CD8-positive, alpha-beta memory T cell (primary cell): ENCODE measurements at places on chromosomes 16 and 17.

- H3K27me3 ChIP-seq, result no peaks in the 10 kb centered on the region
- DNase-seq, result no peak
- H3K27ac ChIP-seq, result no peak overlapping the region
- no peak overlapping the region for H3K4me3 ChIP-seq
- peaks cover 31% of the 10 kb centered on the region for H3K4me1 ChIP-seq
- H3K36me3 ChIP-seq, result no peaks in the 10 kb centered on the region
Measured at GRCh38 chr17:66549731-66550207, 247.4 kb downstream of the PRKCA start.

DNA sequence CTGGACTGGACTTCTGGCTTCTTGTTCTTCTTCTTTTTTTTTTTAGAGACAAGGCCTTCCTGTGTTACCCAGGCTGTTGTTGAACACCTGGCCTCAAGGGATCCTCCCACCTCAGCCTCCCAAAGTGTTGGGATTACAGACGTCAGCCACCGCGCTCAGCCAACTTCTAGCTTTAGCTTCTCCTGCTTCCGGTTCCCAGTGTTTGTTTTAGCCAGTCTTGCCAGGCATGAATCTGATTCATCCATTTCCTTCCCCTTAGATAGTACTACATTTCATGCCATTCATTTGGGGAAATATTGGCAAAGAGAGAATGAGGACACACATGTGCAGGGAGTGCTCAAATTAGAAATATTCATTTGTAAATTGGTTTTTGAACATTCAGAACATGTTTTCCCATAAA is 12.1 kb upstream of the NDUFAB1 start:
- peaks cover 8% of the 10 kb centered on the region for H3K36me3 ChIP-seq
- no peak for DNase-seq
- no peak overlapping the region for H3K4me3 ChIP-seq
- no peaks in the 10 kb centered on the region for H3K4me1 ChIP-seq

- no peaks in the 10 kb centered on the region for H3K27me3 ChIP-seq
- no peaks in the 10 kb centered on the region for H3K36me3 ChIP-seq
- H3K4me3 ChIP-seq, result no peak overlapping the region
- H3K27ac ChIP-seq, result no peak overlapping the region
- DNase-seq, result no peak
- H3K4me1 ChIP-seq, result peaks cover 9% of the 10 kb centered on the region
Measured at GRCh38 chr17:81655378-81656117, 794 bp downstream of the PDE6G start.

DNA sequence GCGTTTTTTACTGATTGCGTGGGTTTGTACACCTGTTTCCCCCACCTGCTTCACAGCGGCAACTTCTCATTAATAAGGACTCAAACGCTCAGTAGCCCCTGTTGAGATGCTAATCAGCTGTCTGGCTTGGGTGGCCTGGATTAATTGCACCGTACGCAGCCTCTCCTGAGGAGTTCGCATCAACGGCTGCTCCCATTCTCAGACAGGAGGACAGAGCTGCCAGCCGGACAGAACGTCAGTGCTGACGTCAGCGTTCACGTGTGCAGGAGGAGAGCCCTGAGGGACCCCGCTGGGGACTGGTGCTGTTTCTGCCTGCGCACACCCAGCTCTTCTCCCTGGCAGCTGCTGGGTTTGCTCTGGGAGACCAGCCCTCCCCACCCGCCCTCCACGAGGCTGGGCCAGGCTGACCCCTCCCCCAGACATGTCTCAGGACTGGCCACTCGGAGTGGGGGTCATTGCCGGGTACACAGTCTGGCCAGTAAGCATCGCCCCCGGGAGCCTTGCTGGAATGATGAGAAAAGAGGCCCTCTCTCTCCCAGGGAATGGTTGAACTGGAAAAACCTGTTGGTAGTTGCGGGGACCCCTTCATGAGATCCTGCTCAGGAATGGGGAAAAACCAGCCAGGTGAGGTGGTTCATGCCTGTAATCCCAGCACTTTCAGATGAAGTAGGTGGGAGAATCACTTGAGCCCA is 5.7 kb upstream of the BANP start:
- H3K4me3 ChIP-seq, result no peak overlapping the region
- no peaks in the 10 kb centered on the region for H3K27me3 ChIP-seq
- DNase-seq, result no peak
- H3K4me1 ChIP-seq, result no peaks in the 10 kb centered on the region

GRCh38 chr16:78768226-78768625 is 668.8 kb downstream of the WWOX start:
- no peak overlapping the region for H3K4me3 ChIP-seq
- no peaks in the 10 kb centered on the region for H3K27me3 ChIP-seq

- H3K4me3 ChIP-seq, result no peak overlapping the region
- H3K27ac ChIP-seq, result no peak overlapping the region
- no peak for DNase-seq
- no peaks in the 10 kb centered on the region for H3K27me3 ChIP-seq
- H3K4me1 ChIP-seq, result peaks cover 44% of the 10 kb centered on the region
- no peaks in the 10 kb centered on the region for H3K36me3 ChIP-seq
Measured at GRCh38 chr17:19460700-19461099, 49.7 kb downstream of the RNF112 start.

GRCh38 chr16:6645768-6646568 is 686.7 kb upstream of the RBFOX1 start:
- DNase-seq, result no peak
- no peak overlapping the region for H3K27ac ChIP-seq
- no peaks in the 10 kb centered on the region for H3K4me1 ChIP-seq
- no peak overlapping the region for H3K4me3 ChIP-seq

DNA sequence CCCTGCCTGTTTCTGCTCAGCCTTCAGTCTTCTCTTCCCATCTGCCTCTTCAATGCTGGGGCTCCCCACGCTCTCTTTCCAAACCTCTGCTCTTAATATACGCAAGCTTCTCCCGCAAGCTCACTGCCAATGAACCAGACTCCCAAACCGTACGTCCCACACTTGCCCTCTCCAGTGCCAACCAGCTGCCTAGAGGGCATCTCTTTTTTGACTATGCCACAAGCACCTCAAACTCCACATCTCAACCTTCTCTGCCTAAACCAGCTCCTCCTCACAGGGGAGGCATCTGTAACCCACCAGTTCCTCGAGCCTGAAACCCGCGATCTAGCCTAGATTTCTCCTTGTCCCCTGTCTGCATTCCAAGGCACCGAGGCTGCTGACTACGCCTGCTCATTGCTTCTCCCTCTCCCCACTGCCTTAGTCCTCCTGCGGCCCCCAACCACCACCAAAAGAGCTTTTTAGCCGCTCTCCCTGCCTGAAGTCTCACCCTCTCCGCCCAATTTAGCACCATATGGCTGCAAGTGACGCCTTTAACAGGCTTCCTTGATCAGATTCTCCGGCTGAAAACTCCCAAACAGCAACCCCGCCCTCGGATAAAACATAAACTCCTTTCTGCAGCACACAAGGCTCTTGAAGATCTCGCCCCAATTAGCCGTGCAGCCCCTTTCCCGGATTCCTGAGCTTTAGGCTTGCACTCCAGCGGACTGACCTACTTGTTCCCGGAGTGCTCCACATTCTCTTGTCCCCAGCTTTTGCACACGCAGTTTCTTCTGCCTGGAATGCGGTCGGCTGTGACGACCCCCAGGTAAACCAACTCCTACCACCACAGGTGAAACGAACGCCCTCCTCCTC is 1.5 kb downstream of the GGA2 start:
- H3K36me3 ChIP-seq, result no peaks in the 10 kb centered on the region
- H3K4me3 ChIP-seq, result peak overlapping the region; percentile 58
- peak overlapping the region; percentile 66 for H3K27ac ChIP-seq
- no peaks in the 10 kb centered on the region for H3K27me3 ChIP-seq
- H3K4me1 ChIP-seq, result peaks cover 54% of the 10 kb centered on the region

GRCh38 chr17:14779241-14779640 is 478.4 kb downstream of the HS3ST3B1 start:
- no peaks in the 10 kb centered on the region for H3K27me3 ChIP-seq
- H3K4me1 ChIP-seq, result no peaks in the 10 kb centered on the region
- no peak overlapping the region for H3K27ac ChIP-seq
- no peaks in the 10 kb centered on the region for H3K36me3 ChIP-seq
- H3K4me3 ChIP-seq, result no peak overlapping the region
- no peak for DNase-seq

DNA sequence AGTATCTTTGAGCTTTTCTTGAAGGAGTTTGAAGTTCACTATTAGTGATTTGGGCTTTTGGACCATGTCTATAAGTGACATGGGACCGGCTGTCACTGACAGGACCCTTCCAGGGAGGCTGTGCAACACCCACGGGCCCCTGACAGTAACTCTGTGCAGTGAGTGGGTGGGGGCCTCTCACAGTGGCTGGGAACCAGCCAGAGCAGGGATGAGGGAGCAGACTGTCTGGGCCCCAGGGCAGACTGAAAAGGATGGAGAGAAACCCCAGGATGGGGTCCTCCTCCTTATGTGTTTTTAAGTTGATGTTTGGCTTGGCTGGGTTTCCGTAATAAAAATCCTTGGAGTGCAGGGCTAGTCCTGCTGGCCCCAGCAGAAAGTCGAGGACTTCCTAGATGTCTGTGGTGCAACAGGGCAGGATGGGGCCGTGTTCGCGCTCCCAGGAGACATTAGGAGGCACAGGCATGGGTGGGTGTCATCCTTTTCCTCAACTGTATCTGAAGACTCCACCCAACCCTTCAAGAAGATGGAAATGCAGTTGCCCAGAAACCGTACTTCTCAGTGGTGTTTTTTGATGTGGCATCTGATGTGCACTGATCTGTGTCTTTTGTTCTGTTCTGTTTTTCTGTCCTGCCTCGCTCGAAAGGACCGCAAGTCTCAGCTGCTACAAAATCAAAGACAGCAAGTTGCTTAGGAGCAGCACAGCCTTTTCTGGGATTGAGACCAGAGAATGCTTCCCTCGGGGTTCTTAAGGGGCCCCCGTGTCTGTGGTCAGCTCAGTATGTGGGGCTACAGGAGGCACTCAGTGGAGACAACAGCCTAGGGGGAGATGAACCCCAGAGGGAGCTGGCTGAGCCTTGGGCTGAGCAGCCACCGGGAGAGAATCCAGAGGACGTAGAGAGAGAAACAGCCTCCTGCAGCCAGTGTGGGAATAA is 24.2 kb downstream of the PLD6 start:
- peak overlapping the region; percentile 47 for H3K4me3 ChIP-seq
- DNase-seq, result no peak
- no peaks in the 10 kb centered on the region for H3K27me3 ChIP-seq
- peak overlapping the region; percentile 12 for H3K27ac ChIP-seq
- peaks cover 10% of the 10 kb centered on the region for H3K36me3 ChIP-seq

DNA sequence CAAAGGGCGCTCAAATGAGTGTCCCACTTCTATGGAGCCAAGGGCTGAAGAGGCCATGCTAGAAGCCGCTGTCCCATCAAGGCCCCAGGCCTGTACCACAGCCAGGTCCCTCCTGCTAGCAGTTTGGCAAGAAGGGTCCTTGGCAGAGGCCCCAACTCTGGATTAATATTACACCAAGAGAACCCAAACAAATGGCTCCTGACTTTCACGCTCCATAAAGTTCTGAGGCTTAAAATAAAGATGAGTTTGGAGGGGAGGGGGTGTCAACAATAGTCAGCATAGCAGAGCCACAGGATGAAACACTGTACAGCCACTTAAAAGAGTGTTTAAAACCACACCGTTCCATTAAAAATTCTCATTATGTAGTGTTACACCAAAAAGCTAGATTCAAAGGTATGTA is 30.5 kb downstream of the CUEDC1 start:
- H3K27ac ChIP-seq, result no peak overlapping the region
- no peak for DNase-seq
- peaks cover 5% of the 10 kb centered on the region for H3K27me3 ChIP-seq
- no peaks in the 10 kb centered on the region for H3K4me1 ChIP-seq
- H3K4me3 ChIP-seq, result no peak overlapping the region
- no peaks in the 10 kb centered on the region for H3K36me3 ChIP-seq

GRCh38 chr16:84054916-84055315 is 12.3 kb upstream of the SLC38A8 start:
- H3K27ac ChIP-seq, result no peak overlapping the region
- no peaks in the 10 kb centered on the region for H3K4me1 ChIP-seq
- peaks cover 73% of the 10 kb centered on the region for H3K36me3 ChIP-seq
- H3K27me3 ChIP-seq, result no peaks in the 10 kb centered on the region
- no peak for DNase-seq
- no peak overlapping the region for H3K4me3 ChIP-seq

DNA sequence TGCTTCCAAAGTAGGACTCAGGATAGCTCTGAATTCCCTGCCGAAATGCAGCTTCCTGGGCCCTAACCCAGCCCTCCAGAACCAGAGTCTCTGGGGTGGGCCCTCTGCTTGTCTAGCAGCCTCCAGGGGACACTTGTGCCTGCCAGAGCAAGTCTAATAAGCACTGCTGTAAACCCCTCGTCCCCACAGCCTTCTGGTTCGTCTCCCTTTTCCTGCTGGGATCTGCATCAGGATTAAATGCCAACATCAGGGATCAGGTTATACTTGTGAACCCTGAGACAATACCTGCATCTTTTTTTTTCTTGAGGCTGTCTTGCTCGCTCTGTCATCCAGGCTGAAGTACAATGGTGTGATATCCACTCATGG is 282.0 kb downstream of the SEC14L1 start:
- no peak overlapping the region for H3K4me3 ChIP-seq
- H3K27me3 ChIP-seq, result no peaks in the 10 kb centered on the region
- no peaks in the 10 kb centered on the region for H3K36me3 ChIP-seq
- DNase-seq, result no peak
- peaks cover 66% of the 10 kb centered on the region for H3K4me1 ChIP-seq
- no peak overlapping the region for H3K27ac ChIP-seq

GRCh38 chr17:2214047-2214928 is 89.3 kb downstream of the SMG6 start:
- no peaks in the 10 kb centered on the region for H3K36me3 ChIP-seq
- H3K27me3 ChIP-seq, result no peaks in the 10 kb centered on the region
- H3K27ac ChIP-seq, result peak overlapping the region; percentile 52
- H3K4me3 ChIP-seq, result no peak overlapping the region
- peaks cover 66% of the 10 kb centered on the region for H3K4me1 ChIP-seq
- no peak for DNase-seq

GRCh38 chr17:68941761-68942160 is 13.4 kb downstream of the ABCA8 start:
- H3K36me3 ChIP-seq, result no peaks in the 10 kb centered on the region
- no peak for DNase-seq
- H3K27me3 ChIP-seq, result no peaks in the 10 kb centered on the region
- H3K4me1 ChIP-seq, result no peaks in the 10 kb centered on the region

GRCh38 chr16:10849736-10850477 is 27.1 kb upstream of the CIITA start:
- H3K27ac ChIP-seq, result no peak overlapping the region
- DNase-seq, result no peak
- no peaks in the 10 kb centered on the region for H3K4me1 ChIP-seq
- no peak overlapping the region for H3K4me3 ChIP-seq
- no peaks in the 10 kb centered on the region for H3K27me3 ChIP-seq

- no peaks in the 10 kb centered on the region for H3K36me3 ChIP-seq
- DNase-seq, result no peak
- no peak overlapping the region for H3K27ac ChIP-seq
- peaks cover 51% of the 10 kb centered on the region for H3K4me1 ChIP-seq
Measured at GRCh38 chr16:67996666-67997065, 2.6 kb downstream of the DPEP2 start.
